ENCODE measurements at places on chromosomes 5 and 9. TPM values are rescaled to one million over a fixed set of nuclear protein-coding genes. Genes with fewer than 3 reads are reported as not detected.

The BHMT2 gene
- total RNA-seq: not detected

The PDGFRB gene
- 9.0 TPM for total RNA-seq

DNA sequence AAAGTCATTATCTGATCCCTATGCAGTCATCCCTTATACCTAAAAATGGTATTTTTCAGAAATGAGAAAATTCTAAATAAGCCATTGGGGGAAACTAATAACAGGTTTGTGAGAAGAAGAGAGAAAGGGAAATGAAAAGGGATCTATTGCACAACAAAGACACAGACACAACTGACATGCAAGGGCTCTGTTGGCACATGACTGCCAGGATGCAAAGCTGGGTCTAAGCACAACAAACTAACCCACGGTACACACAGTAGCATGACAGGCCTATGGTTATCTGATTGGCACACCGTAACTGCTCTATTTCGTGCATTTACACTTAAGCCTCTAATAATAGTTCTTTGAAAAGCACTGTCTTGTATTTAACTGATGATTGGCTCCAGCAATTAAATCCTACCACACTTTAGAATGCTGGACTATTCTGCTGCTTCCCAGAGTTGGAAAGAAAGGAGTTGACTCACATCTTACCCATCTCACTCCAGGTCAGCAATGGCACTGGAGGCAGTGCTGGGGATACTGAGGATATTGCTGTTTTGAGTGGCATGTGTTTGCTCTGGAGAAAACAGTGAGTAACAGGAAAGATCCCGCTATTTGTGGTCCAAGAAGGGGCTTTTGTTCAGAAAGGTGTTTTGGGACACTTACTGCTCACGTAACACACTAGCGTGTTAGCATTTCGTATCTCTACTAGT lies 328.3 kb downstream of the GLIS3 start:
- no peak for DNase-seq

- DNase-seq: peak; percentile 6
Measured at GRCh38 chr9:114314881-114315722, 7.8 kb upstream of the ORM1 start.

- no peak for DNase-seq
Measured at GRCh38 chr9:90789862-90790261, 11.8 kb upstream of the SYK start.

Measured in activated CD4-positive, alpha-beta memory T cell treated with anti-CD3 and anti-CD28 coated beads, Interleukin-2, amount 10 ng/mL, durations not matched to agents 7 days and 5 days (primary cell).